ENCODE measurements at places on chromosomes 1 and 21.
A peak's percentile ranks its signal among the peaks of the same experiment; 100 is the strongest.

DNA sequence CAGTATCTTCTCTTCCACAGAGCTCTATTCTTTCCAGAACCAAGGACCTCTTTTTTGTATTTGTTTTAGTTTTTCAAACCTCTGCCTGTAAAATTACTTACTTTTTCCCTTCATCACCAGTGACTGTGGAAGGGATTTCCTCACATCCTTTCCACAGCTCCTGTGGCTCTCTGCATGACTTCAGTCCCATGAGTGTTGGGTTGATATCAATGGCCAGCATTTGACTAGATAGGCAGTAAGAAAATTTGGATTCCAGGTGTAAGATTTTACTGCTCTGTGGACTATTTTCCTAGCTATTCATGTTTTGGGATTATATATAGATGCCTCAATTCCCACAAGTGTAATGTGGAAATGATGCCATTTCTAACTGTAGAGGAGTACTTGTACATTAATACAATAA, 171.5 kb upstream of the PTBP2 start:
- DNase-seq: no peak

DNA sequence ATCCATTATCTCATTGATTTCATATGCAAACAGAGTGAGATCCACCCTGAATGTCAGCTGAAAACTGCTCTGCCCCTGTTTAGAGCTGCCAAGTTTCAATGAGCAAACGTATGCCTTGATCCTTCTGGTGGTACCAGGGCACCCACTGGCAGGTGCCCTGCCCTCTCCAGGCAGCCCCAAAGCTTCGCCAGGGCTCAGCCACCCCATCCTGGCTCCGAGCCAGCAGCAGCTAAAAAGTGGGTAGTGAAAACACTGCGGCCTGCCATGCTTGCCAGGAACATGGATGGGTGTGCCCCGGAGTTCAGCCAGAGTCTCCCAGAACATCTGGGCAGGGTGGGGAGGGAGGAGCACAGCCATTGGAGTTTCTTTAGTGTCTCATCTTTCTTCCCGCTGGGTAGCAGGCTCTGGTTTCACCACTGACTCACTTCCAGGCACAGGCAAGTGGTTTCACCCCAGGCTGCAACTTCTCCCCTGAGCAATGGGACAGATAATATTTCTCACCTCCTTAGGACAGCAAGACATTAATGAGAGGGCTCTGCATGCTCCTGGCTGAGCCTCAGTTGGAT, 8.1 kb upstream of the LMX1A start:
- no peak for DNase-seq

DNA sequence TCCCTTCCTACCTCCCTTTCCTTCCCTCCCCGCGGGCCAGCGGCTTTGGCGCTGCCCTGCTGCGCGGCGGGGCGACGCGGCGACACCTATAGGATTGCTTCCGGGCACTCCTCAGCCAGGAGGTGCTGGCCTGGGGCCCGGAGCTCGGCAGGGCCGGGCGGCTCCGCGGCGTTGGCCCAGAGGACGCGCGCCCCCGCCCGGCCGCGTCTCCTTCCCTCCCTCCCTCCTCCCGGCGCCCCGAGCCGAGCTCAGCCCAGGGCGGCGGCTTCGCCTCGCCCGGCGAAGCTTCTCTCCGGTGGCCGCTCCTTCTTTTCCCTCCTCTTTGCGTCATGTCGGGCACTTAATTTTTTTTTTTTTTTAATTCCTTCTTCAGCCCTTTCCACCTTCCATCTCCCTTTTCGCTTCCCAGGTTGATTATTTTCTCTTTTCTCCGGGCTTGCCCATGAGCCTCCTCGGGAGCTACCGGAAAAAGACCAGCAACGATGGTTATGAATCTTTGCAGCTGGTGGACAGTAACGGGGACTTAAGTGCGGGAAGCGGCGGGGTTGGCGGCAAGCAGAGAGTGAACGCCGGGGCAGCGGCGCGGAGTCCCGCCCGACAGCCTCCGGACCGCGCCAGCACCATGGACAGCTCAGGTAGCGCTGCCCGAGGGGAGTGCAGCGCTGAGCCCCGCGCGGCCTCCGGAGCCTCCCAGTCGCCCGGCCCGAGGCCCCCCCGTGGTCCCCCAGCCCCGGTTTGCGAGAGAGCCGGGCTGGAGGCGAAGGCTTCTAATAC, at the start of gene DNAJC6:
Gene DNAJC6 (plus strand): TSS at position 240 of the 774 bp plus-strand sequence. CDS start 203 bp downstream, at position 443.
- peak; percentile 3 for DNase-seq

- DNase-seq: no peak
Observed at GRCh38 chr1:82279241-82279640, 478.5 kb downstream of the ADGRL2 start.

- DNase-seq: no peak
Observed at GRCh38 chr1:236921610-236922009, 82.6 kb downstream of the MT1HL1 start.

- no peak for DNase-seq
Observed at GRCh38 chr1:208974717-208975116, 608.8 kb upstream of the CAMK1G start.

DNA sequence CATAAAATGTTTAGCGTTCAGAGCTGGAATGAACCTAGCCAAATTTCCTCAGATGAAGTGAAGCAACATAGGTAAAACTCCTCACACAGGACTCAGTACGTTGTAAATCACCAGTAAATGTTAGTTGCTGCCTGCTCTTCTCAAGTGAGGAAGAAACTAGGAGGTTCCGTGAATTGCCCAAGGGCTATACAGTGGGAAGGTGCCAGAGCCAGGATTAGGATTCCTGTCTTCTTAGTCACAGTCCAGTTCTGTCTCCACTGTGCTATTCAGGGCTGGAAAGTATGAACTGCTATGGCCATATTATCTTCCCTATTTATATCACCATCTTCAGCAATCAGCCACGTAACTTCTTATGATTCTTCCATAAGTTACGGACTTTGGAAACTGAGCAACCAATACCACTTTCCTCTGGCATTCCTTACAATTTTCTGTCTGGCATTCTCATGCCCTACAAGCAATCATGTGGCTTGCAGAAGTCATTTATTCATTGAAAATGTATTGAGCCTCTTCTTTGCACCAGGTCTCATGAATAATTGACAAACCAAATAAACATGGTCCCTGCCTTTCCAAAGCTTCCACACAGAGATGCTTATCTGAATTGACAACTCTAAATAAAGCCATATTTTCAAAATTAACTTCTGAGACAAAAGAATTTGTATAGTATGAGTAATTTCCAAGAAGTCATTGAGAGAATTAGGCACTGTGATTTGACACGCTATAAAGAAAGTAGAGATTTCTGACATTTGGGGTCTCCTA, 271.6 kb upstream of the SGIP1 start:
- DNase-seq: no peak

DNA sequence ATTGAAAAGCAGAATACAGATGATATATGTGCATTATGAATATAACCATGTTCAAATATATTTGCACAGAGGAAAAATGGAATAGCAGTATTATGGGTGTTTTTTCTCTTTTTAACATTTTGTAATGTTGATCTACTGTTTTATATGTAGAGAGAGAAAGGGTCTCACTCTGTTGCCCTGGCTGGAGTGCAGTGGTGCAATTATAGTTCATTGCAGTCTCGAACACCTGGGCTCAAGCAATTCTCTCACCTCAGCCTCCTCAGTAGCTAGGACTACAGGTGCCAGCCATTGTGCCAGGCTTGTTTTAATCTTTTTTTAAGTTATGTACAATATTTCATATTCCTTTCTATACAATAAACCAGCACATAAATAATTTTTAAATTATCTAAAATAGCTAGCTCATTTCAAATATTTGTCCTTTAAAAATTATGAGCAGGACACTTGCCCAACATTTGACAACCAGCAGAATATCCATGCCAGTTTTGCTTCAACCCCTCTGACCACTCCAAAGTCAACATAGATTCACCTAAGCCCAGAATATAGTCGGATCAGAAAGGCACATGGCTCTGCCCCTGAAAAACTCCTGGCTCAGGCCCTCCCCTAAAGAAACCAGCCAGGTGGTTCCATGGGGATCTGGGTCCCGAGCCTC, 29.8 kb downstream of the ZNF281 start:
- DNase-seq: no peak

GRCh38 chr1:56120021-56120420, 459.3 kb downstream of the PLPP3 start:
- no peak for DNase-seq

DNA sequence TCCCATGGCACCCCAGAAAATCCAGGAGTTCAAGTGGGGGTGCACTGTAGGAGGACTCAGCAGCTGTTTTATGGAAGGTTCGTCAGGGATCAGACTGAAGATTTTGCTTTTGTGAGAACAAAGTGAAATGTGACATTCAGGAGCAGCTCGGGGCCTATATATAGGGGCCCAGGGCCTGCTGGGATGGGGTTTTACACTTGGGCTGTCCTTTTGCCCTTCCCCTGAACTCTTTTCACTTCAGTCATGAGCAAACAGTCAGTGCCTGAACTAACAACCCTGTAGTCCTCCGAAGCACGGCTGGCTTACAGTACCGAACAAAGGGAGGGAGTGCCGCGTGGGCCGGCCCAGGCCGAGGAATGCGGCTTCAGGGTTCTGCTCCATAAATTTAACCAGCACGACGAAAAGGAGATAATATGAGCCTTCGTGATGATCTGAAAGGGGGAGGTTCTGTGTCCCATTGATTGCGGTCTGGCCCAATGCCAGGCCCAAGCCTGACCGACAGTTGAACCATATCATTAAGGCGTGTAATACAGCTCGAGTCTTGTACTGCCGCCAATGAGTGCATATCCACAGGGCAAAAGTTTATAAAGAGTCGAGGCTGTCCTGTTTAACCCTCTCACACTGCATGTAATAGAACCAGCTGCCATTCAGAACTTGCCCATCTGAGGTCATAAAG, 139.9 kb downstream of the DHRS3 start:
- peak; percentile 99 for DNase-seq

- DNase-seq: no peak
Observed at GRCh38 chr1:39969048-39969447, 14.1 kb downstream of the MFSD2A start.

- no peak for DNase-seq
Observed at GRCh38 chr1:230427981-230428380, 1.8 kb upstream of the PGBD5 start.

DNA sequence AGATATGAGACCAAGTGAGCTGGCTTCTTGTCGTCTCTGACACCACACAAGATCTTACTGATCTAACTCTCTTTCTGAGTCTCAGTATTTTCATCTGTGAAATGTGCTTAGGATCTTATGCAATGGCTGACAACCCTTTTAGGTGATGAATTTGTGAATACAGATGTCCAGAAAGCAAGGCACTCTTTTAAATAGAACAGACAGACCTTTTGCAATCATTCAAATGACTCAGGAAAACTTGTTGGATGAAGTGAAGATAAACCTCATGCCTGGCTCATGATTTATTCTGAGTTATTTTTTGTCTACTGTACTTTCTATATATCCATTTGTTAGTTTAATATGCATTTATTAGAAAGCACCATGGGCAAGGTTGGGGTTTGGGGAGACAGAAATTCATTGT, 411.3 kb downstream of the PTPRU start:
- DNase-seq: no peak

DNA sequence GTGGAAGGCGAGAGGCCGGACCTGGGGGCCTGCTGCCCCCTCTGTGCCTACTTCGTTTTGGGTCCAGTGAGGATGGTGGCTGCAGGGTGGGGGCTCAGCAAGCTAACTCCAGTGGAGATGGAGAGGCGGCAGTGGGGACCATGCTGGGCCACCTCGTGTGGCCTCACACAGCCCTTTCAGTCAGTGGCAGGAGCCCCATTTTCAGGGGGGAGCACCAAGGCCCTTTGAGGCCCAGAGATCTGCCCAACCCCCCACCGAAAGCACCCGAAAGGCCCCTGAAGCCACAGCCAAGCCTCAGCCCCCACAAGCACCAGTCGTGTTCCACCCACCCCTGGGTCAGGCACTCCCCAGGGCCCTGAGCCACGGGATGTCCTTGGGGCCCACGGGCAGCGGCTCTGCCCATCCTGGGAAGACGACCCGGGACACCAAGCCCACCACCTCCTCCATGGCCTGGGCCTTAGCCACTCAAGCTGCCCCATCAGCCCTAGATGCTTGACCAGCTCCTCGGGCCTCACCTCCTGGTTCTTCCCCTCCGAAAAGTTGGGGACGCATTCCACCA, 345 bp downstream of the FTCD start:
- DNase-seq: no peak

DNA sequence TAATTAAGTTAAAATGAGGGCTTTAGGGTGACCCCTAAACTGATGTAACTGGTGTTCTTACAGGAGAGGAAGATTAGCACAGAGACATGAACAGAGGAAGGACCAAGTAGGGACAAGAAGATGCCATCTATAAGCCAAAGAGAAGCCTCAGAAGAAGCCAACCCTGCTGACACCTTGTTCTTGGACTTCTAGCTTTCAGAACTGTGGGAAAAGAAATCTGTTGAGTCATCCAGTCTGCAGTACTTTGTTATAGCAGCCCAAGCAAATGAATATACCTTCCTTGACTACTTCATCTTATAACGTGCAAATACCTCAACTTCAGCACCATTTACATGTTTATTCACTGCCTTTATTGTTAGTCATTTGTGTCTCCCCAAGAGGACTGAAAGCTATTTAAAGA, 3.4 kb downstream of the ZBTB21 start:
- no peak for DNase-seq

GRCh38 chr1:58804853-58805565, 21.2 kb upstream of the JUN start:
- DNase-seq: no peak

DNA sequence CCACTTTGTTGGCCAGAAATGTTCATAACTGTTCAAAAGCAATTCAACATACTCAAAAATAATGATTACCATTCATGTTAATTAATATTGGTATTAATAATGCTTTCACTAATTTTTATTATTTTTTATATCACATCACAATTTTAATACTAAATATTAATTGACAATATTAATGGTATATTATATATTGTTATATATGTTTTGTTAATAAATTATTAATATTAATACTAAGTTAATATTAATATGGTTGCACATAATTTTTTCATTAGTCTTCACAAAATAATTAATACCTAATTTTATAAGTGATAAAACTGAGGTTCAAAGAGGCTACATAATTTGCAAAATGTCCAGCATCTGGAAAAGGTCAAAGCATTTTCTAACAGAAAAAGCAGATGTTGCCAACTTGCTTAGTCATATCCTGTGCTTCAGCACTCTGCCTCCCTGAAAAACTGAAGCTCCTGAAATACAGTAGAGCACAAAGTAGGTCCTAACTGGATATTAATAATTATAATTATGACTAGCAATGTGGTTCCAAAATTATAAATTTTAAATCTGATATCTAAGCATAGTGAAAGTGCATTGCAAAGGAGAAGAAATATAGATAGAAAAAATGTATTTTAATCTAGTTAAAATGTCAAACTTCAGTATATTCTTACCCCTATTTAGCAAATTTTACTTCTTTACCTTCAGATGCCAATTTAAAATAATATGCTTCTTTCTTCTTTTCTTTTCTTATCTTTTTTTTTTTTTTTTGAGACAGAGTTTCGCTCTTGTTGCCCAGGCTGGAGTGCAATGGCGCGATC, 123.2 kb upstream of the TNFSF4 start:
- peak; percentile 65 for DNase-seq

DNA sequence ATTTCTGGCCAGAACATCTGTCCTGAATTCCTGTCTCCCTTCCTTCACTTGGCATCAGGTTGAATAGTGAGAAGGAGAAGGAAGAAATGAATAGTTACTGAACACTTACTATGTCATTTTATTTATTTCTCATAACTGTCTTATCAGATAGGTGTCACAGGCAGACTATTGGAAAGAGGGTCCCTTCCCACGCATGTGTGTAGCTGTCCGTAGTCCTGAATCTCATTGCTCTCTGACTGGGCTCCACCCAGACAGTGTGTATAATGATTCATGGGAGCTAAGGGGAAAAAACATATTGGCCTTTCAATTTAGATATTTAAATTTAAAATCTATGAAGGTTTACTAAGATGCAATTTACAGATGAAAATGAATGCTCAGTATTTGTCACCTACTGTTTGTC, 86.1 kb downstream of the OMA1 start:
- no peak for DNase-seq

Measured in non-pigmented ciliary epithelial cell (primary cell).